Urothelium cell line (cell line): ENCODE measurements at places on chromosomes 4 and X.
A peak's percentile ranks its signal among the peaks of the same experiment; 100 is the strongest.

DNA sequence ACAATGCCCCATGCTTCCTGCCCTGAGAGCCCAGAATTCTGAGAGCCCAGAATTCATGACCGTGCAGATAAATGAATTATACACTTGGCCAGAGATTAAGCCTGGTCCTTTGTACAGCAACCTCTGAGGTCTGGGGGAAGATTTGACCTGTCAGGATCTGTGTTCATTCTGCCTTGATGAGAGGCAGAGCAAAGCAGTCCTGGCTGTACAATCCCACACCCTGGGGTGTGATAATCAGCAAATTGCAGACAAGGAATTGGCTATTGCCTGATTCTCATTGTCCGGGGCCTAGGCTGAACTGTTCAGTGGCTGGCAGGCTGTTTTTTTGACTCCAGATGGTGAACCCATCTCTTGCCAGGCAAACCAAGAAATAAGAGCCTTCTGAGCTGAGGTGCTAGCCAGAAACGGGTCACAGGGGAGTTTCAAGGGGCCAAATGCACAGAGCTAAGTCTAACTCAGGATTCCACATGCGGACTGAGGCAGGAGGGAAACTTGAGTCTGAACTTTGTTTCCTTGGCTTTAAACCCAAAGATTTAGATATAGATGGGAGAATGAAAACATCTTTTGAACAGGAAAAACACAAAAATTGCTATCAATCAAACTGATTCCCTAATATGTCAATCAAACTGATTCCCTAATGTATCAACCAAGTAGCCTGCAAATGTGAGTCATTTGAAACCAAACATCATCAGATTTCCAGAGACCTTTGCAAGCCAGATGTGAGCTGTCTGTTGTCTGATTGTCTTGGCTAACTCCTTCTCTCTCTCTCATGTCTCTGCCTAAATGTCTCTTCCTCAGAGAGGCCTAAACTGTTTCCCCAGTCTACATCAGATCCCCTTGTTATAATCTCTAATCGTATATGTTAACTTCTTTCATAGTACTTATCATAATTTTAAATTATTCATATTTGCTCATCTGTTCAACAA is 159.3 kb downstream of the ATG4A start:
- DNase-seq = no peak

DNA sequence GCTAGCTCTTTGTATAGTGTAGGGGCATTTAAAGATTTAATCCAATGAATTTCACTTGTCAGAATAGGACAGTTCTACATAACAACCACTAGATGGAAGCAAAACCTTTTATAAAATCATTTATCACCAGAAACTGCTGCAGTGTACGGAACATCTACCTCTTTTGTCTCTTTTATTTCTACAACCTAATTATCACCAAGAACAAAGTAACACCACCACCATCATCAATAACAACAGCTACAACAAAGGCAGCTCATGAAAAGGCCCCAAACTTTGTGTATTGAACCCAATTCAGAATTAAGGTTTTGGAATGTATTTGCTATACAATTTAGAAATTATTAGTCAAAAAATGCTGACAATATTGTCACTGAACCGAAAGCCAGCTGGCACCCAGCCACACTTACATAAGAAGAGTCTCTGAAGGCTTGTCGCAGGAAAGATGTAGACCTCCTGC is 260.9 kb upstream of the RPS6KA3 start:
- DNase-seq = no peak

DNA sequence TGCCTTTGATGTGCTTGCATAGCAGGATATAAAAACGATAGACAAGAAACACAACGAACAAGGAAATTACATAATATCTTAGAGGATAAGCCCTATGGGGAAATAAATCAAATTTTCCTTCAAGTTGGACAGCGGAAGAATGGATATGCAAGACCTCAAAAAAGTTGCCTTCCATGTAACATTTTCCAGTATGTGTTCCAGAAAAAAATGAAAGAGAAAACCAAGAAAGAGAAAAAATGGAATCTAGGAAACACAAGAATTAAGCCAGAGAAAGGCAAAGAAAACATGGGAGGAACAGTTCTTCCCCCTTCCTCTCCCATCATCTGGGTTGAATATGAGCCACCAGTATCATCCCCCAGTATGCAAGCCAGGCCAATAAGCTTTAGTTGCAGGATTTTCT is 34.6 kb upstream of the MID1 start:
- DNase-seq = no peak

- no peak for DNase-seq
These were observed 1290.7 kb downstream of the STIM2 start for GRCh38 chr4:28151314-28151713.

DNA sequence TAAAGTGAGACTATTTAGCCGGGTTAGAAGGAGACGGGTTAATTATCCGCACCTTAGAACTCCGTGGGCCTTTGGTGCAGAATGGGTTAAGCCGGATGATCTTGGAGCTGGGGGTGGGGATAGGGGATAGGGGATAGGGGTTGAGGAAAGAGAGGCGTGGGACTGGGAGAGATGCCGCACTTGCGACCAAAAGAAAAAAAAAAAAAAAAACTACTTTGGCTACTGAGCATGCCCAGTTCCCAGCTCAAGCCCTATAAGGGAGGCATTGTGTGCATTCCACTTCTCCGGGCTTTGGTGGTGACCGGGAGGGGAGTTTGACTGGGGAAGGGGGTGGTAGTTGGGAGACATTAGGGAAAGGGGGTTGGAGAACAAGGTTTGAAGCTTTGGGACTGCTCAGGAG is at the start of gene SLITRK4:
TSS of gene SLITRK4 (minus strand) at position 187 of the 400 bp plus-strand sequence. CDS start 4,993 bp downstream, outside the sequence.
- no peak for DNase-seq

DNA sequence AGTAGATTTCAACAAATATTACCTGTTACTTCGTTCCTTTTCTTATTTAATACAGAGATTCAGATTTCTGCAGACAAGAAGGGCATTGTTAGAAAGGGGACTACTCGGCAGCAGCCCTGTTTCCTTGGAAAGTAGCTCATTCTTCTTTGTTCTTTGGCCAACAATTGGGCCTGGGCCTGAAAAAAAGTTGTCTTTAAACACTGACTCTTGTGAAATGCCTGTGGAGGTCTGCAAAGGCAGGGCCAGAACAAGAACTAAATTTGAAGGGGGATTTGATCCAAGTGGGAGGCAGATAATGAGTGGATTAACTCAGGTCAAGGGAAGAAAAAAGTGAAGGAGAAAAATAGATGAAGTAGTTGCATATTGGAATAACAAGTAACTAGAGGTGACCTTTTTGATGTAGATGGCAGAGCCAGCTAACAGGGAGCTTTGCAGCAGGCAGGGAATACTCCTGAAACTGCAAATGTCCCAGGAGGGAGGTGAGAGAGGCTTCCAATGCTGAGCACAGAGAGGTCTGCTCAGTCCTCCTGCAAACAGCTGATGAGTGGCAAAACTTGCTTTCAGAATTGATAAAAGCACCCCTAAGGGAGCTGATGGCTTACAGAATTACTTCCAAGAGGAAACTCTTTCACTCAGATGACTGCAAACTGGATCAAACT is 393.2 kb upstream of the HS3ST1 start:
- DNase-seq = no peak

- no peak for DNase-seq
These were observed 606.1 kb upstream of the CPEB2 start for GRCh38 chr4:14396183-14396582.

DNA sequence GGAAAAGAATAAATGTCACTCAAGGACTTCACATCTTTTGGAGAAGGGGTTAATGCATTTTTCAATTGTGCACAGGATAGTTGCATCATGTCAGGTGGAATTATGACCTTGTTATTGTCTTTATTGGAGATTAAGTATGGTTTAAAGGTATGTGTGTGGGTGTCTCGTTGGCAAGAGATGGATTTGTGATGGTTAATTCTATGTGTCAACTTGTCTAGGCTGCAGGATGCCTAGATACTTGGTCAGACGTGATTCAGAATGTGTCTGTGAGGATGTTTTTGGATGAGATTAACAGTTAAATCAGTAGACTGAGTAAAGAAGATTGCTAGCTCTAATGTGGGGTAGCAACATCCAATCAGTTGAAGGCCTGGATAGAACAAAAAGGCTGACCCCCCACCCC is 42.2 kb upstream of the HSD17B10 start:
- DNase-seq = peak; percentile 12

DNA sequence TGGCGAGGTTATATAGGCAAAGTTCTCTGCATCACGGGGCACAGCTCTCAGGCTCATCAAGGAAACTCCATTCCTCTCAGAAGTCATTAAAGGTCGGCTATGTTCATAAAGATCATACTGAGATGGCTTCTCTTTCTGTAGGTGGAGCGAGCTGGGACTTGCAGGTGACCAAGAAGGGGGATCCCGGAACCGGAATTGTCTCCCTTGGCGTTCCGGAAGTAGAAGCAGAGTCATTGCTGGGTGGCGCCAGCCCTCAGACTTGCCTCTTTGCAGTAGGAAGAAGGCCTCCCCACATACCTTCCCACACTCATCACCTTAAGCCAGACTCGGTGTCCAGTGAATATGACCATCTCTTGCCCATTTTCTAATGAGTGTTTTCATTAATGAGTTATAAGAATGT is 17.9 kb upstream of the HPGD start:
- DNase-seq = no peak

DNA sequence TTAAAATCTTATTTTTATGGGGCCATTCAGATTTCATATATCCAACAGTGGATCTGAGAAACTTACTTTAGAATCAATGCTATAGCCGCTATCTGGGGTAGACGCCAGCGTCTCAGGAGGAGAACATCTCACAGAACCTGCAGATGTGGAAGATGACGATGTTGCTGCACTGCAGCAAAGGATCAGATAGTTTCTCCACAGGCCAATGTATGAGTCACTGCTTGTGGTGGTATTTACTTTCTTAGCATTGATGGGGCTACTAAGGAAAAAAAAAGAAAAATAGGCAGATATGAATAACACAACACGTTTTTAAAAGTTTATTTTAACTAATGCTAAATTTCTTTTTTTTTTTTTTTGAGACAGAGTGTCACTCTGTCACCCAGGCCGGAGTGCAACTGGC is 85.9 kb downstream of the ZAR1 start:
- DNase-seq = no peak

GRCh38 chr4:108581083-108581482 is 39.3 kb upstream of the RPL34 start:
- no peak for DNase-seq

GRCh38 chr4:140028676-140029517 is 125.1 kb downstream of the MAML3 start:
- no peak for DNase-seq

- DNase-seq = no peak
These were observed 131.2 kb downstream of the SCFD2 start for GRCh38 chr4:53234669-53235068.

DNA sequence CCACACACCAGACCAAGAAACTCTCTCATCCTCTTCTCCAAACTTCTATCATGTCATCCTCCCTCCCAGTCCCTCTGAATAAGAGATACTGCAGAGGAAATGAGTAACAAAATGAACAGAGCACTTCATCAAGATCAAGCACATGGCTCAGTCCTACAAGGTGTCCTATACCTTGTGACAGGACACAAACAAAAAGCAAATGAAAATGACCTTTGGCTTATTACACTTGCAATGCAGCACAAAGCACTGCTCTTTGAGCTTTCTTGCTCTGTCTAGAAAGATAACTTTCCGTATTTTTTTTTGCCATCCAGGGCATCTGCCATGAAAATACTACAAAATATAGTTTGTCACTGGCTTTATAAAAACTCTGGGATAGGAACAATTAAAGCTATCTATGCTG is 402.7 kb downstream of the HNRNPD start:
- no peak for DNase-seq

GRCh38 chr4:91058345-91058744 is 931.2 kb downstream of the CCSER1 start:
- peak; percentile 9 for DNase-seq

DNA sequence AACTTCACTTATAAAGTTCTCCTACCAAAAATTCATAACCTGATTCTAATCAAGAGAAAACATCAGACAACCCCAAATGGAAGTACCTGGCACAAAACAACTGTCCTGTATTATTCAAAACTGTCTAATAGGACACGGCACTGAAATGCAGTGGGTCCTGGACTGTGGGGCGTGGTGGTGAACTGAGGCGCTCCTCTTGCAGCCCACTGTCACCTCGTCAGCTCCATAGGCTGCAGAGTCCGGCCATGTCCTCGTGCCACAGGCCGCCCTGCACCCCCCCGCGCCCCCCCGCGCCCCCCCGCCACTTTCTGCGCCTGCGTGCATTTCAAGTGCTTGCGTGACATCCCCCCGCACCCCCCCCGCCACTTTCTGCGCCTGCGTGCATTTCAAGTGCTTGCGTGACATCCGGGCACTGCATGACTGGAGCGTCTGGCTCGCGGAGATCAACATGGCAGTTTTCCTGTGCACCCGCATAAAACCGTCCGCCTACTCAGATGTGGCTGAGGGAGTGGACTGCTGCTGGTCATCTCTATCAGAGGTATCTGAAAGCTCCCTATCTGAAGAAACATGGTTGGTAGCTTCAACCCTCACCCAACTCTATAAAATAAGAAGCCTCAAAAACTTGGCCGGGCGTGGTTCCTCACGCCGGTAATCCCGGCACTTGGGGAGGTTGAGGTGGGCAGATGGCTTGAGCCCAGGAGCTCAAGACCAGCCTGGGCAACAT is 28.8 kb downstream of the ATXN3L start:
- no peak for DNase-seq

DNA sequence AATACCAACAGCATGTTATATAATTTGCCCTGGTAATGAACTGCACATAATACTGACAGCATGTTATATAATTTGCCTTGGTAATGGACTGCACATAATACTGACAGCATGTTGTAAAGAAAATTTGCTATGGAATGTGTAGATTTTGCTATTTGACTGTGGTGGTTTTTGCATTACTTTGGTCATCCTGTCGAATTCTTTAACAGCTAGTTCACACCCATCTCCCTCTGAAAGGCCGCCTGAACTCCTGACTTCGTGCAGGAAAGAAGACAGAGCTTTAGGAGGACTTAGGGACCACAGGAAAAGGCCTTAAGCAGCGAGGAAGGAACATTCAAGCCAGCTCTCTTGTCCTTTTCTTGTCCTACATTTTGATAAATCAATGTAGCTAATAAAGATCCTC is 45.2 kb upstream of the DCLK2 start:
- no peak for DNase-seq

DNA sequence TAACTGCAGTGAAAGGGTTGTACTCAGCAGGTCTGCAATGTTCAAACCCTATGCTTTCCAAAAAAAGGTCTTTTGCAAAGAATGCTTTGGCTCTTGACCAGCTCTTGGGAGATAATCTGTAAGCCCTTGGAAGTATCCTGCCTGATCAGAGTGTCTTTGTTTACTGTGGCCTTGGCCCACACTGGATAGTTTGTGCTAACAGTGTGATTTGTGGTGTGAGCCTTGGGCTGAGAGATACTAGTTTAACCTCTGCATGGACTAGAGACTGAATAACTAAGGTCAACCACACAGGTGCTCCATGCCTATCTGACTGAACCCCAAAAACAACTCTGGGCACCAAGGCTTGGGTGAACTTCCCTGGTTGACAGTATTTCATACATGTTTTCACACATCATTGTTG is 3.6 kb upstream of the MAGED1 start:
- no peak for DNase-seq

GRCh38 chrX:109774706-109775105 is 41.6 kb upstream of the ACSL4 start:
- peak; percentile 1 for DNase-seq

- DNase-seq = no peak
These were observed 31.3 kb downstream of the NIPAL1 start for GRCh38 chr4:48047896-48048295.
